Caco-2 (cell line): ENCODE measurements at places on chromosomes 16 and 17.

GRCh38 chr17:51016099-51016498 is 104.6 kb downstream of the SPAG9 start:
- no peak for DNase-seq

- DNase-seq, result no peak
These were observed 9.4 kb downstream of the KRT33A start for GRCh38 chr17:41340934-41341861.

DNA sequence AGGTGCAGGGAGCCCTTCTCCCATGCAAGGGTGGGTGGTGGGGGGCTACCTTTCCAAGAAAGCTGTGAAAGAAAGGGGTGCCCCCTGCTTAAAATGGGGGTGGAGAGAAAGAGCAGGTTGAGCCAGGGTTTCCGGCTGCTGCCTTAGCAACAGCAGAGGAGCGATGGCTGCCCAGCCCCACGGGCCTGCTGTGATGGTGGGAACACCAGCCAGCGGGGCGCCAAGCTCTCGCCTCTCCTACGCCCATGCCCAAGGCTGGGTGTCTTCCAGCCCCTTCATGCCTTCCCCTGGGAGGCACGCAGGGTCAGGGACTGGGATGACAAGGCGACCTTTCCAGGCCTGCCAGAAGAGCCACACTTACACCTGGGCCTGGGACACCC is 3.0 kb downstream of the FMNL1 start:
- no peak for DNase-seq

DNA sequence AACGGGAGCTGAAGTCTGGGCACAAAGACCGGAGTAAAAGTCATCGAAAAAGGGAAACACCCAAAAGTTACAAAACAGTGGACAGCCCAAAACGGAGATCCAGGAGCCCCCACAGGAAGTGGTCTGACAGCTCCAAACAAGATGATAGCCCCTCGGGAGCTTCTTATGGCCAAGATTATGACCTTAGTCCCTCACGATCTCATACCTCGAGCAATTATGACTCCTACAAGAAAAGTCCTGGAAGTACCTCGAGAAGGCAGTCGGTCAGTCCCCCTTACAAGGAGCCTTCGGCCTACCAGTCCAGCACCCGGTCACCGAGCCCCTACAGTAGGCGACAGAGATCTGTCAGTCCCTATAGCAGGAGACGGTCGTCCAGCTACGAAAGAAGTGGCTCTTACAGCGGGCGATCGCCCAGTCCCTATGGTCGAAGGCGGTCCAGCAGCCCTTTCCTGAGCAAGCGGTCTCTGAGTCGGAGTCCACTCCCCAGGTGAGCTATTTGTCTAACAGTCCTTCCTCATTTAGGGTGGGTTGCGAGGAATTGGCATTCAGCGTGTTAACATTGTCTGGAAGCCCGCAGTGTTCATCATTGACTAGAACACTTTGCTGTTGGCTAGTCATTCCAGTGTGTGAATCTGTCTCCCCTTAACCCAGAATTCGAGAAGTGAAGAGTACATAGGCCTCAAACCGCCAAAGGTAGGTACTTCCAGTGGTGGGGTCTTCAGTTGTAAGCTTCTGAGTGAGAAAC is 1.5 kb downstream of the CDK12 start:
- peak; percentile 15 for DNase-seq

- DNase-seq, result no peak
These were observed 8.2 kb upstream of the BAIAP3 start for GRCh38 chr16:1325261-1325660.

- DNase-seq, result no peak
These were observed 164.5 kb upstream of the CHMP6 start for GRCh38 chr17:80826955-80827645.

GRCh38 chr17:35088356-35088880 is 24.9 kb upstream of the RFFL start:
- peak; percentile 72 for DNase-seq

GRCh38 chr17:62668091-62668804 is 40.8 kb downstream of the MRC2 start:
- DNase-seq, result no peak

DNA sequence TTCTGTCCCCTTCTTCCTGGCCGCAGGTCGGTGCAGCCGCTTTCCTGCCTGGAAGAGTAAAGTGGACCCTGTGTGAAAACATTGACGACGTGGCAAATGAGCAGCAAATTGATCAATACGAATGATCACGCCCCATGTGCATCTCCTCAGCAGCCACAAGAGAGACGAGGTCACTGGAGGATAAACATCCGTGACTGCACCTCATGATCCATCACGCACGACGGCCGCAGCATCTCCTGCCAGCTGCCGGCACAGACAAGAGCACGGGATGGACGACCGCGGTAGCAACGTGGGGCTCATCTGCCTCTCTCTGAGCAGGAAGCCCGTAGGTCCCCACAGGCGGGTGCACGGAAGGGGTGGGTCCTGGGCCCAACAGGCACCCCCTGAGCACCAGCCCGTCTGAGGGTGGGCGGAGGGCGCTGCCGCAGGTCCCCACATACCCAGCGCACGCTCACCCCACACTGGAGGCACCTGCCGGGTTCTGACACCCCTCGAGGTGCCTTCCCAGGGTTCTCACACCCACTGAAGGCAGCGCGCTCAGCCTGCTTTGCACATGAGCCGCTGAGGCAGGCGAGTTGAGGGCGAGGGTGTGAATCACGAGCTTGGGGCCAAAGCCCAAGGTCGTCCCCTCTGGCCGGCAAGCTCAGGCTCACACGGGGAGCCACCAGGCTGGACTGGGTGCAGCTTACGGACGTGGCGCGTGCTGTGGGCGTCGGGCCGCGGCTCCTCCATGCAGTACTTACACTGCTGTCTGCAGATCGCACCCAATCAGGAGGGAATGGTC is 12.3 kb upstream of the CDH15 start:
- no peak for DNase-seq

GRCh38 chr16:87734644-87735043 is 31.1 kb downstream of the KLHDC4 start:
- no peak for DNase-seq

DNA sequence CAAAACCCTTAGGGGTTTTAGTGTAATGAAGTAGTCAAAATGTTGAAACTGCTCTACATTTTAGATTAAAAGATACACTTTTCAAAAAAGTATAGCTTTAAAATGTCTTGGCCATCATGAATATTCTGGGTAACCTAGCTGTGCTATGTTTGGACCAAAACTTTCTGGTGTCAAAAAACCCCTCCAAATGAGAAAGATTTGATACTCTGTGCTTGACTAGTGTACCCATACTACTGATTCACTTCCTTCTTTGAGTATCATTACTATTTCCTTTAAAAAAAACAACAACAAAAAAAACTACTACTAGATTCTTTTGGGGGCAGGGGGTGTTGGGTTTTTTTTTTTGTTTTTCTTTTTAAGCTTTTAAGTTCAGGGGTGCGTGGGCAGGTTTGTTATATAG is 37.3 kb downstream of the PTRH2 start:
- DNase-seq, result no peak

DNA sequence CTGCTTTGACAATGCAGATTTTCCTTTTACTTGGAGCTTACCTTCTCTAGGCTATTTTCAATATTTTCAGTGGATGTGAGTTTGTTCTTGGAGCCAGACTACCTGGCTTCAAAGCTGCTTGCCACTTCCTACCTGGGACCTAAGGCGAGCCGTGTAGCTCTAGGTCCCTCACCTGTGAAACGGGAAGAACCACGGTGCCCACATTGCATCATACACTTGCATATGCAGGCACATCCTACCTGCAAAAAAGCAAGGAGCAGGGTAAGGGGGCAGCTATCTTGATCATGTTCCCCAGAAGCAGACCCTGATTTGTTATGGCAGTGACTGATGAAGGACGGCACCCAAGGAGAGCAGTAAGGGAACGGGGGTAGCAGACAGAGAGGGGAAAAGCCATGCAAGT is 27.0 kb upstream of the MPRIP start:
- no peak for DNase-seq

- DNase-seq, result no peak
These were observed 214.0 kb upstream of the ASIC2 start for GRCh38 chr17:33506889-33507650.

- peak; percentile 32 for DNase-seq
These were observed 7.5 kb downstream of the C16orf90 start for GRCh38 chr16:3487521-3488410.

DNA sequence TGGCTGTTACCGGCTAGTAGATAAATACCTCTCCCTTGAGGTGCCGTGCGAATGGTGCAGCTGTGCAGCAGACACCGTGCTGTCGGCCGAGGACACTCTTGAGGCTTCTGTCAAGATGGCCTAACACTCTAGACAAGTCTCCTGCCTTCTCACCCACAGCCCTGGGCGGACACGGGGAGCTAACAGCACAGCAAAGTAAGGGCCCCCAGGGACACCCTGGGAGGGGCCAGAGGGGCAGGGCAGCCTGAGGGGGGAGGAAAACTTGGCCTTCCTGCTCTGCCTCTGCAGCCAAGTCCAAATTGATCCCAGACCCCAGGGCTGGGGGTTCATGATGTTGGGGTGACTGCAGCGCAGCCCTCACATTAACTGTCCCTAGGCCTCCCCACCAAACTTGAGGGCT is 210.2 kb downstream of the RPTOR start:
- DNase-seq, result no peak

DNA sequence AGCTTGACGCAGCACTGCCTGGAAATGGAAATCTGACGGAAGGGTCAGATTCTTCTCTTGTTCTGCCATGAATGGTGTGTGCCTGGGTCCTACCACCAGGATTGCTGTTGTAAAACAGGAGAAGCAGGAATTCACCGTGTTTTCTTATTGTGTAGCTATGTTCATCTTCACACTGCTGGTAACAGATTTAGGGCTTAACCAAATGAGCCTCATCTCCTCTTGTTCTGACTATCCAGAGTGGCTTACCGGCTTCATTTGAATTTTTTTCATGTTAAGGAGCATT is 97.3 kb upstream of the CHMP6 start:
- DNase-seq, result no peak

DNA sequence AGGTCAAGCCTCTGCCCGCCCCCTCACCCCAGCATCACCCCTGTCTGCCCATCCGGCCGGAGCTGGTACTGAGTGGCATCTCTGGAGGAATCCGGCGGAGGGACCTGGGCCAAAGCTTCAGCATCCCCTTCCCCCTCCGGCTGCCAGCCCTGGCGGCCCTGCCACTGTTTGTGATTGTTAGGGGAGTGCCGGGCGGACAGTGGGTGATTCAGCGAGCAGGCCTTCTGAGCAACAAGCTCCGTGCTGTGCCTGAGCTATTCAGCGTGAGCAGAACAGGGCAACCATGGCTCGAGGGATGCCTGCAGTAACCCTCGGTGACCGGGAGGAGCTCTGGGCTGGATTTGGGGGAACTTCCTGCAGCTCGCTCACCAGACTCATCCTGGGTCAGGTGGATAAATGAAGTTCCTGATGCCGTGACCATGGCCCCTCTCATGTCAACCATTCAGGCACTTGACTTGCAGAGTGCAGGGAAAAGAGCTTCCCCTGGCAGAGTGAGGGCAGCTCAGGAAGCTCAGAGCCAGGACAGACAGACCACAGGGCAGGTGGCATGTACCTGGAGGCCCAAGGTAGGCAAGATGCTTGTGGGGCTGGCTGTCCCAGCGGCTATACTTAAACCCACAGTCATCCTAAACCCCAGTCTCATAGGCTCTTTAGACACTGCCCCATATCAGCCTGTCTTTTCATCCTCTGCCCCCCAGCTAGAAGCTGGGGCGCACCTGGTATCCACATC is 24.3 kb upstream of the MLKL start:
- no peak for DNase-seq

DNA sequence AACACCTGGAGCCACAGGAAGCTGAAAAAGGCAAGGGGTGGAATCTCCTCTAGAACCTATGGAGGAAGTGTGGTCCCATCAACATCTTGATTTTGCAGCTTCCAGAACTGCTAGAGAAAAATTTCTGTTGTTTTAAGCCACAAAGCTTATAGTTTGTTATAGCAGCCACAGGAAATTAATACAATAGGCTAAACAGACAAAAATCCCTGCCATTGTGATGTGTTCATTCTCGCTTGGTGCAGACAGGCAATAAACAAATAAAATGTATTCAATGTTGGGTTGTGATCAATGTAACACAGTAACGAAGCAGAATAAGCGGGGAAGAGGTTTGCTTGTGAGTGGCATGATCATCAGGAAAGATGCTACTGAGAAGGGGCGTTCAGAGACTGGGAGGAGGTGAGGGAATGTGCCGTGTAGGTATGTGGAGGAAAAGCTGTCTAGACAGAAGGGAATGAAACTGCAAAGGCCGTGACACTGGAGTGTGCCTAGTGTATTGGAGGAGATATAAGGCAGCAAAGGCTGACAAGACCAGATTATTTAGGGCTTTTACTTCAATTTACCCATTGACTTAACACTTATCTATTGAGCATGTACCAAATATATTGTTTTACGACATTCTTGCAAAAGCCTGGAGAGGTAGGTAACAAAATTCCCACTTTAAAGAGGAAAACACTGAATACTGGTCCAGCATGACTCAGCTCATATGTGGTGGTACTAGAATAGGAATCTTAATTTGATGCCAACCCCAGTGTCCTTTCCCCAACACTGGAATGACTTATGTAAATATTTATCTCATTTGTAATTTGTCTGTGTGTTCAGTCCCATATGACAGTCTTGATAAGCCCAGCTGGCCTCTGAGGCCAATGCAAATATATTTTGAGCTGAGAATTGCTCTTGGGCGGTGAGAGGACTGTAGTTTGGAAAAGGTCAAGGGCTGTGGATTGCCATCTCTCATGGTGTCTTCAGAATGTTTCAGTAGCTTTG is 375.9 kb downstream of the CDH13 start:
- DNase-seq, result no peak

GRCh38 chr17:35545150-35545549 is 7.7 kb upstream of the SLFN12L start:
- DNase-seq, result no peak

GRCh38 chr17:83122834-83123233 is 43.4 kb downstream of the METRNL start:
- no peak for DNase-seq

DNA sequence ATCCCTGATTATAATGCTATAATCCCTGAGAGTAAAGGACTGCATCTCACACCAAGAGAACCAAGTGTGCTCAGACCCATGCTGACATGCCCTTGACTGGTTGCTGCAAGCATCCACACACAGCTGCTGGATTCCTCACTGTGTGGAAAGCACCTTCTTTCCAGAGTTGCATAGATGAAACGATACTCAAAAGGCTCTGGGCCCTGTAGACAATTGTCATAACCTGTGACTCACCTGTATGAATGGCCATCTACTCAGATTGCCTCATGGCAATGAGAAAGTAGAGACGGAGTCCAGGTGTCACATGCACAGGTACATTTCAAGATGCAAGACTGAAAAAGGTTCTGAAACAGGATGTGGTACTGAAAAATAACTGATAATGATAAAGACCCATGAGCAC is 58.1 kb downstream of the MPHOSPH6 start:
- no peak for DNase-seq

- peak; percentile 47 for DNase-seq
These were observed 7.3 kb downstream of the NT5C start for GRCh38 chr17:75124041-75124818.
